SJCRH30 (cell line): ENCODE measurements at places on chromosomes 3 and 15. TPM values are rescaled to one million over a fixed set of nuclear protein-coding genes. Genes with fewer than 3 reads are reported as not detected.
A peak's percentile ranks its signal among the peaks of the same experiment; 100 is the strongest.

The P2RY1 gene
- 1.2 and 1.5 TPM in 2 replicates for total RNA-seq

The GOLGA6L10 gene
- 0.10 TPM in 1 of 2 replicates, not detected in the other for total RNA-seq

The BCL2A1 gene
- total RNA-seq = not detected in 2 replicates

The MYO5C gene
- 2.9 and 3.5 TPM in 2 replicates for total RNA-seq

- H3K4me3 ChIP-seq = no peak overlapping the region; the same call in 1 of the 2 replicates
- no peaks in the 10 kb centered on the region for H3K27me3 ChIP-seq
- H3K27ac ChIP-seq = no peak overlapping the region
These were observed 3.2 kb downstream of the CNBP start for GRCh38 chr3:129180461-129180860.

DNA sequence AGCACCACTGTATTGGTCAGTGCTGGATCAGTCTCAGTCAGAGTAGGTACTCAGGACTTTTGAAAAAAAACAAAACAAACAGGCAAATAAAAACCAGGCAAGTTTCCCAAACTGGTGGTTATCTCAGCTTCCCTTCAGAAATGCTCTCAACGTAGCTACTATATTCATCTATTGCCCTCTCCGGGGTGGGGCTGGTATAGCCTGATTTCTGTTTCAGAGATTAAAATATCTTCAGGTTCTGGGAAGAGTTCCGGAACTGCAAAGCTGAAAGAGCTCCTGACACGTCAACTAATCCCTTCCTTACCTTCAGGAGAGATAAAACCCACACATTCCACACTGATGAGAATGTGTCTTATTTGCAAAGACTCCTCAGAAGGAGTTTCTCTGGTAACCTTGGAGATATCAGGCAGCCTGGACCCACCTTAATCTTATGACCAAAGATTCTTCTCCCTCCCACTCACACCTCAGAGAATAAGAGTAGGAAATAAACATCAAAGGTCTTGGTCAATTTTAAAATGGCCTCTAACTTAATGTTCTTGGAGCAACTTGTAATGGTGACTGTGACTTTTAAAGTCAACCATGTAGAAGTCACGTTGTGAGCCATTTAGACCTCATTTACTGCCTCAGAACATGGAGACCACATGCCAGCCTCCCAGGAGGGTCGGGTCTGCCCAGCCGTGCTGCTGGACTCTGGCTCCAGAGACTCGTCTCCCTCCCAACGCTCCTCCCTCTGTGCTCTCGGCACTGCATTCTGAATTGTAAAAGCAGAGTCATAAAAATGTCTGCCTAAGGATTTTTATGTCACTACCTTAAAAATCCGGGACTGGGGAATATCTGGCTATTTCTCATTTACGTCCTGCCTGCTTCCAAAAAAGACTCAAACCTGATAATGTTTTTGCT is 53.8 kb downstream of the CDCP1 start:
- H3K4me1 ChIP-seq = no peaks in the 10 kb centered on the region
- H3K36me3 ChIP-seq = no peaks in the 10 kb centered on the region
- no peaks in the 10 kb centered on the region for H3K27me3 ChIP-seq
- no peak overlapping the region for H3K27ac ChIP-seq
- no peak for DNase-seq
- H3K4me3 ChIP-seq = no peak overlapping the region

The DNAH1 gene
- 0.14 and 0.33 TPM in 2 replicates for total RNA-seq

The C2CD4B gene
- not detected in 2 replicates for total RNA-seq

GRCh38 chr3:176354843-176355242 is 842.4 kb downstream of the TBL1XR1 start:
- no peaks in the 10 kb centered on the region for H3K27me3 ChIP-seq
- no peak overlapping the region for H3K4me3 ChIP-seq
- H3K4me1 ChIP-seq = no peaks in the 10 kb centered on the region
- no peaks in the 10 kb centered on the region for H3K36me3 ChIP-seq
- no peak overlapping the region for H3K27ac ChIP-seq
- DNase-seq = no peak

DNA sequence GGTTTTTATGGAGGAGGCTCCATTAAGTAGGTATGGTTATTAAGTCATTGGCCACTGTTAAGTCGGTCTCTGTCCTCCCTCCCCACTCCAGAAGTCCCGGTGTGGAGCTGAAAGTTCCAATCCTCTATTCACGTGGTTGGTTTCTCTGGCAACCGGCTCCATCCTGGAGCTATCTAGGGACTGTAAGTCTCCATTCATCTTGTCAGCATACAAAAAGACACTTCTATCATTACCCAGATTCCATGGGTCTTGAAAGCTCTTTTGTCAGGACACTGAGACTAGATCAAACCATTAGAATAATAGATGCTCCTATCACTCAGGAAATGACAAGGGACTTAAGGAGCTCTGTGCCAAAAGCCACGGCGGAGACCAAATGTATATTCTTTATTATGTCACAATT is 110.3 kb downstream of the PIK3CB start:
- no peaks in the 10 kb centered on the region for H3K4me1 ChIP-seq
- no peak overlapping the region for H3K27ac ChIP-seq
- no peak overlapping the region for H3K4me3 ChIP-seq
- no peaks in the 10 kb centered on the region for H3K36me3 ChIP-seq
- no peak for DNase-seq
- no peaks in the 10 kb centered on the region for H3K27me3 ChIP-seq

The GOLGA8R gene
- total RNA-seq = 0.28 and 0.69 TPM in 2 replicates

- H3K4me3 ChIP-seq = peak overlapping the region; percentile 74
- no peaks in the 10 kb centered on the region for H3K27me3 ChIP-seq
- H3K36me3 ChIP-seq = no peaks in the 10 kb centered on the region; the same call in 1 of the 2 replicates
These were observed 448 bp downstream of the PLXNB1 start for GRCh38 chr3:48429317-48429959.

GRCh38 chr3:37937156-37937555 is 53.4 kb upstream of the VILL start:
- no peaks in the 10 kb centered on the region for H3K36me3 ChIP-seq
- peaks cover 28% of the 10 kb centered on the region for H3K4me1 ChIP-seq
- H3K27ac ChIP-seq = peak overlapping the region; percentile 95
- H3K27me3 ChIP-seq = no peaks in the 10 kb centered on the region
- DNase-seq = no peak

The B3GALNT1 gene
- total RNA-seq = not detected in 2 replicates

DNA sequence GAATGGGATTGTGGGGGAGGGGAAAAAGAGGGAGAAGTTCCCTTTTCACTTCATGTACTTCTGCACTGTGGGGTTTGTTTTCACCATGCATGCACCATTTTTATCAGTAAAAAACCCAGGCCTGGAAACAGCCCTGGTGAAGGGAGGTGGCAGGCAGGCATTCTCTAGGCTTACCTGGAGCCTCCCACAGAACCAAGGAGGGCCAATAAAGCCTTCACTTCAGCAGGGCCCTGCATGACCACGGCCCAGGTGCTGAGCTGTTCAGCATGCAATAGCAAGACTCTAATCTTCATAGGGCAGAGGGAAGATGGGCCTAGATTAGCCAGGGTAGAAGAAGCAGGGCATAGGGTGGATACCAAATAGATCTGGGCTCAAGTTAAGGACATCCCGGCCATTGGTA is 49.6 kb downstream of the SCN5A start:
- no peak overlapping the region for H3K4me3 ChIP-seq
- peaks cover 13% of the 10 kb centered on the region; the same call in 1 of the 2 replicates for H3K36me3 ChIP-seq
- H3K27me3 ChIP-seq = no peaks in the 10 kb centered on the region
- no peak overlapping the region for H3K27ac ChIP-seq
- no peaks in the 10 kb centered on the region for H3K4me1 ChIP-seq

- no peaks in the 10 kb centered on the region for H3K4me1 ChIP-seq
- no peak overlapping the region for H3K4me3 ChIP-seq
- DNase-seq = peak; percentile 64
- H3K27me3 ChIP-seq = no peaks in the 10 kb centered on the region
- no peaks in the 10 kb centered on the region for H3K36me3 ChIP-seq
These were observed 85.1 kb downstream of the MTHFS start for GRCh38 chr15:79811406-79812405.

The SLC24A5 gene
- total RNA-seq = not detected in 2 replicates

GRCh38 chr3:197847866-197848401 is 56.9 kb downstream of the LRCH3 start:
- H3K4me3 ChIP-seq = no peak overlapping the region
- no peaks in the 10 kb centered on the region for H3K4me1 ChIP-seq
- no peak for DNase-seq
- peaks cover 46% of the 10 kb centered on the region for H3K36me3 ChIP-seq
- no peak overlapping the region for H3K27ac ChIP-seq

DNA sequence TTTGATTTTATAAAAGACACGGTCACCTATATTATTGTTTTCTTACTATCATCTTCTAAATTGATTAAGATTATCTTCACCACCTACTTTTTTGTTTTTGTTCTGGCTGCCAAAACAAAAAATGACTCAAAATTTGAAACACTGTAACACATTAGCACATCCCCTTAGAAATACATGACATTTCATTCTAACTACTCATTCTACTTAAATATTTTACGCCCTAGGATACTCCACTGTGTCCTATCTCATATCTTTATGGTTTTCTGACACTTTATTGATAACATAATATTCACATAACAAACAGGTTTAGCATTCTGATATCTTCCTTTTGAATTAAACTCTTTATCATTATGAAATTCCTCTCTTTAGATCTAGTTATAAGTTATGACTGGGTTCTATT is 656.2 kb downstream of the GBE1 start:
- DNase-seq = no peak
- H3K27me3 ChIP-seq = no peaks in the 10 kb centered on the region

The LCTL gene
- 1.8 and 2.0 TPM in 2 replicates for total RNA-seq

The GOLGA6L9 gene
- 4.7 and 7.3 TPM in 2 replicates for total RNA-seq

- no peaks in the 10 kb centered on the region for H3K36me3 ChIP-seq
- H3K27ac ChIP-seq = no peak overlapping the region
- H3K27me3 ChIP-seq = no peaks in the 10 kb centered on the region
- H3K4me3 ChIP-seq = no peak overlapping the region
These were observed 83.3 kb downstream of the SNRK start for GRCh38 chr3:43369404-43370292.

DNA sequence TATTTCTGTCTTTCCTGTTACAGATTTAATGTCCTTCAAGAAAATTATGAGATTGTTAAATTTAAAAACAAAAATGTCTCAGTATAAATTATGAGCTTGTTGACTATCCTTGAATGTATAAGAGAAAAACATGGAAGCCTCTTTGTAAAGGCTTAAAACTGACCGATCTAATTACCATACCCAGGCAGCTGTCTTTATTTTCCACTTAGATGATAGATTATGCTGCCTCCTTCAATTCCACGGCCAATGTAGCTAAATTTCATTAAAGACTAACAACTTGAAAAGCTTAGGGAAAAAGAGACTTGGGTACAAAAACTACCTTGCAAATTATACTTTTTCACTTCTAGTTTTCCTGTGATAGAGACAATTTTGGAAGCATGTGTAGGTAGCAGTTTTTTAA is 88.3 kb downstream of the ATP10A start:
- peaks cover 17% of the 10 kb centered on the region; the same call in 1 of the 2 replicates for H3K4me1 ChIP-seq
- no peaks in the 10 kb centered on the region for H3K27me3 ChIP-seq
- H3K27ac ChIP-seq = peak overlapping the region; percentile 85
- DNase-seq = peak; percentile 59
- H3K36me3 ChIP-seq = no peaks in the 10 kb centered on the region
- no peak overlapping the region; the same call in 1 of the 2 replicates for H3K4me3 ChIP-seq

GRCh38 chr3:23206366-23206765 is 3.2 kb downstream of the UBE2E2 start:
- H3K27me3 ChIP-seq = no peaks in the 10 kb centered on the region
- no peak for DNase-seq
- peaks cover 5% of the 10 kb centered on the region; the same call in 1 of the 2 replicates for H3K4me1 ChIP-seq
- peaks cover 7% of the 10 kb centered on the region; the same call in 1 of the 2 replicates for H3K36me3 ChIP-seq

The NR2E3 gene
- 4.5 and 8.8 TPM in 2 replicates for total RNA-seq

The CCR9 gene
- total RNA-seq = not detected in 2 replicates

GRCh38 chr3:17478673-17479072 is 263.8 kb downstream of the TBC1D5 start:
- H3K36me3 ChIP-seq = no peaks in the 10 kb centered on the region
- no peak for DNase-seq
- no peak overlapping the region for H3K27ac ChIP-seq
- H3K4me3 ChIP-seq = no peak overlapping the region
- no peaks in the 10 kb centered on the region for H3K27me3 ChIP-seq
- no peaks in the 10 kb centered on the region for H3K4me1 ChIP-seq

- H3K4me1 ChIP-seq = no peaks in the 10 kb centered on the region; the same call in 1 of the 2 replicates
- H3K27me3 ChIP-seq = no peaks in the 10 kb centered on the region
These were observed 13.8 kb downstream of the ATP10A start for GRCh38 chr15:25849157-25849921.

DNA sequence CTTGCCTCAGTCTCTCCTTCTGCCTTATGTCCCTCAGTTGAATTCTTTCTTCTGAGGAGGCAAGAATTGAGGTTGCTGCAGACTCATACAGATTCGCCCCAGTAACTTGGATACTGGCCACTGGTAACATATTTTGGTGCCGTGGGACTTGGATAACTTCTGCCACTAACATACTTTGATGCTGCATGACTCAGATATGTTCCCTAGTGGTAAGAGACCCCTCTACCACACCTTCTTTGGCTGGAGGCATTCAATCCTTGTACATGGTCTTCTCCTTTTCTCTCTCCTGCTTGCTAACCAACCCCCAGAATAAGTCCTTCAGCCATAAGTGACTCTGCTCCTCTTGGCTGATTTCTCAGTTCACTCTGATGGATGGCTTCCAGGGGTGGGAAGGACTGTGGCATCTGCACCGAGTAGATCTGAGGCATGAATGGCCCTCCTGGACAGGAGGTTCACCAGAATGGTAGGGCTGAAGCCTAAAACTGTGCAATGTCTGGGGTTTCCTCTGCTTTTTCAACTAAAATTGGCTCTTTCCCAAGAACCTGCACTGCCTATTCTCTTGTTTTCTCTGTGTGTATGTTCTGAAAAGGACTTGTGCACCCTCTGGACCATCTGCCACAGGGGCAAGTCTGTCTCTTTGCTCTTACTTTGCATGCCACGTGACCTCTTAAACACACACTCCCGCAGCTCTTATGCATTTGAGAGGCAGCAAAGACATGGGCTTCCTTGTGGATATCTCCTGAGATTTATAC is 55.5 kb upstream of the FSTL1 start:
- no peak overlapping the region for H3K27ac ChIP-seq
- H3K36me3 ChIP-seq = no peaks in the 10 kb centered on the region
- H3K4me1 ChIP-seq = no peaks in the 10 kb centered on the region
- no peaks in the 10 kb centered on the region for H3K27me3 ChIP-seq
- no peak for DNase-seq
- H3K4me3 ChIP-seq = no peak overlapping the region

- H3K36me3 ChIP-seq = no peaks in the 10 kb centered on the region
- no peaks in the 10 kb centered on the region for H3K27me3 ChIP-seq
- H3K27ac ChIP-seq = no peak overlapping the region
- no peaks in the 10 kb centered on the region for H3K4me1 ChIP-seq
These were observed 271.9 kb upstream of the POU1F1 start for GRCh38 chr3:87548271-87548670.

DNA sequence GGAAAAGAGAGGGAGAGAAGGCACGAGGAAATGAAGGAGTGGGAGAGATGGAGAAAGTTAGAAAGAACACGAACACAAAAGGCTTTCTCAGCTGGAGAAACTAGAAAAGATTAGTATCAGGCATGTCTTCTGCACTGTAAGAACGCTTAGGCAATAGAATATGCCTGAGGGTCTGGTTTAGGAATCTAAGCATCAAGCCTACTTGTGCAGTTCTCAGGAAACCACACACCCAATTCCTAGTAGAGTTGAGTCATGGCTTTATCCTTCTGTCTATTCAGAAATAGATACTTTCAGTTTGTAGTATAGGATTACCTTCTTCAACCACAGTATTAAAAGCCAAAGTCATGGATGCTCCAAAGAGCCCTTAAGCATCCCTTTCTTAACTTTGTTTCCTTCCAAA is 969.4 kb downstream of the NTRK3 start:
- H3K27me3 ChIP-seq = no peaks in the 10 kb centered on the region
- peak; percentile 5 for DNase-seq
- no peak overlapping the region for H3K27ac ChIP-seq
- H3K4me3 ChIP-seq = no peak overlapping the region
- H3K4me1 ChIP-seq = no peaks in the 10 kb centered on the region

The EFCC1 gene
- 0.05 and 0.08 TPM in 2 replicates for total RNA-seq
